ENCODE measurements at places on chromosomes 12 and 14. TPM values are rescaled to one million over a fixed set of nuclear protein-coding genes. Genes with fewer than 3 reads are reported as not detected.

The NKX2-8 gene
- not detected for total RNA-seq

DNA sequence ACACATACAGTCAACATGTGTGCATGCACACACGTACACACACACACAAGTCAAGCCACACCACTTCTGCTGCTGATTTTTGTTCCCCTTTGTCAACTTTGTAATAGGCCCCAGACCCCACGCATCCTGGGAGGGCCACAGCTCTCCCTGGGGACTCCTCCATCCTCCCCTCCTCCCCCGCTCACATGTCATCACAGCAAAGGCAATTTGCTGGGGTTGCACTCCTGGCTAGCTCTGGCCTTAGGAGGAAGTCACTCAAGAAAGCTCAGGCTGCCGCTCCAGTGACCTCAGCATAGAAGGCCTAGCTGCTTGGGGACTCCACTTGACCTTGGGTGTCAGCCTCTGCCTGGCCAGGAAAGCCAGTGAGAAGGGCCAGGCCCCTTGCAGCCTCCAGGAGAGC is 27.2 kb downstream of the NGB start:
- DNase-seq: no peak

GRCh38 chr12:23921099-23921856 is 28.2 kb downstream of the SOX5 start:
- peak; percentile 16 for DNase-seq

The KCNH3 gene
- total RNA-seq: under 0.01 TPM

The YARS2 gene
- total RNA-seq: 24.2 TPM

GRCh38 chr12:12872139-12872933 is 19.0 kb upstream of the GPRC5A start:
- peak; percentile 82 for DNase-seq
